Suppressor macrophage (primary cell): ENCODE measurements at places on chromosomes 3 and 15.

GRCh38 chr3:159667261-159667660 lies 321.4 kb upstream of the IL12A start:
- DNase-seq = no peak

DNA sequence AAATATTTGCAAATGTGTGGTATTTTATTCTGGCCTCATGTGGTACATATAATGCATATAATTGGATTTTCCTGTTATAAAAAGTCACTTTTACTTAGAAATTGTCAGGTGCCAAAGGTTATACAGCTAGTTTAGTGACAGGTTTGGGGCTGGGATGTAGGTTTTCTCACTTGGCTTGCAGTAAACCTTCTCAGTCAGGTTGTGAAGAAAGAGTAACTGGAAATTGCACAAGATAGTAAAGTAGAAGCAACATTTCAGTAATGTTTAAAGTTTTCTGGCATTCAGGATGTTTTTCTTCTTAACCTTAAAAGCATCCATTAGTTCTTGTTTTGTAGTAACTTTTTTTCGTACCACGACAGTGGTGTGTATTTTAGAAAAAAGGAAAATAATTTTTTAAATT lies 53.9 kb downstream of the MEF2A start:
- peak; percentile 25 for DNase-seq

- DNase-seq = peak; percentile 20
Measured at GRCh38 chr3:128232376-128233178, 79.3 kb downstream of the EEFSEC start.

DNA sequence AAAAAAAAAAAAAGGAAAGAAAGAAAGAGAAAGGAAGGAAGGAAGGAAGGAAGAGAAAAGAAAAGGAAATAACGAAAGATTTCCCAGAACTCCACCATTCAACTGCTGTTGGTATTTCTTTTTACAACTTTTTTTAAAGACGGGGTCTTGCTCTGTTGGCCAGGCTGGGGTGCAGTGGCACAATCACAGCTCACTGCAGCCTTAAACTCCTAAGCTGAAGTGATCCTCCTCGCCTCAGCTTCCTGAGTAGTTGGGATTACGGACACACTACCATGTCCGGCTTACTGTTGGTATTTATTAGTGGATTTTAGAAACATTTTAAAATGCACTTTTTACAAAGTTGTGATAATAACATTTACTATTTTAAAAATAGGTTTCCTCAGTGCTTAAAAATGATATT lies 15.0 kb upstream of the USP3 start:
- no peak for DNase-seq

DNA sequence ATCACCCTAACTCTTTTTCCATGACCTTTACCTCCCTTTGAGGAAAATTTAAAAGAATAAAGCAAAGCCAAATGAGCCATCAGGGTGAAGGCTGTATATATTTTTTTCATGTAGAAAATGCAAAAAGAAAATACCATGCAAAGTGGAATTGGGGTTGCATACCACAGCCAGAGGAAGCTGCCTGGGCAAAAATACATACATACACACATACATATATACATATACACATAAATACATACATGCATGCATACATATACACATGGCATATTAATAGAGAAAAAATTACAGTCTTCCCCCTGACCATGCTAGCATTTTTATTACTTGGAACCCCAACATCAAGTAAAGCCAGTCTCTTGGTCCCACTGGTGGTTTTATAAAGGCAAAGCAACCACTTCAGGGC lies 63.7 kb upstream of the TMCO5A start:
- DNase-seq = no peak

DNA sequence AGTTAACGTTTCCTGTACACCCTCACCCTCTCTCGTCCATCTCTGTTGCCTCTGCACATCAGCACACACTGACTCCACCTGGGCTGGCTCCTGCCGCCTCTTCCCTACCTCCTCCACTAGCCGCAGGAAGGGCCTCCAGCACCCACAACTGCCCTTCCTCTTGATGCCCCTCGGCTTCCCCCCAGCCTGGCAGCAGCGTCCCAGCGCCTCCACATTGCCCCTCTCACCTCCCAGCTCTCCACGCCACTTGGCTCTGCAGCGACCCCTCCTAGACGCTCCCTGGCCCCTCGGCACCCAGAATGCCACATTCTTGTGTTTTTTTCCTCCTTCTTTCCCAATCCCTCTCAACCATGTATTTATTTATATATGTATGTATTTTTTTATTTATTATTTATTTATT lies 73.6 kb downstream of the ST8SIA2 start:
- DNase-seq = no peak

GRCh38 chr15:74365598-74366445 lies 1.6 kb downstream of the CYP11A1 start:
- peak; percentile 33 for DNase-seq

DNA sequence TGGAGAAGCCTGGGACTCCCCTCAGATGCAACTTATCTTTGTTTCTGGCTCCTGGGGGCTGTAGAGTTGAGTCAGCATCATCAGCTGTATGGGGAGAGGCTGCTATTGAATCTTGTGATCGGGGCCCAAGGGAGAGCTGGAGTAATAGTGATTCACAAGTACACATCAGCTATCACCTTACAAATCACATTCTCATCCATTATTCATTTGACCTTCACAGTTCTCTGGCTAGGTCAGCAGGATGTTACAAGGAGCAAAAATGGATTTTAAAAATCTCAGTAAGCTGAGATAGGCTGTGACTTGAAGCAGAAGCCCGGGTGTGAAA lies 175.0 kb downstream of the OPA1 start:
- DNase-seq = no peak

DNA sequence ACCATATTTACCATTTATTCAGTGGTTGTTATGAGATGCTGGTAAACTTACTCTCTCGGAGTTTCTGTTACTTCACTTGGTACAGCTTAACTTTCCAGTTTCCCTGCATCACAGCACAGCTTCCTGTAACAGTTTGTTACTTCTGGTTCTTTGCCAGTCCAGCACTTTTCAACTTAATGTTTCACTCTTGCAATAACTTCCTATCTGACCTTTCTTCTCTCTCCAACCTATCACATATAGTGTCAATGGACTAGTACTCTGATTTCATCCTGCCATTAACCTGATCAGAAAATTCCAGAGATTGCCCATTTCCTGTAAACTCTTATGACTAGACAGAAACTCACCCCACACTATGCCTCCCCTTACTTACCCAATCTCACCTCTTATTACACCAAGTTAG lies 3.9 kb upstream of the ATP11B start:
- DNase-seq = peak; percentile 37

- peak; percentile 97 for DNase-seq
Measured at GRCh38 chr3:127754411-127755304, 67.7 kb downstream of the MGLL start.

- DNase-seq = no peak
Measured at GRCh38 chr3:136105044-136105443, 91.1 kb downstream of the MSL2 start.

DNA sequence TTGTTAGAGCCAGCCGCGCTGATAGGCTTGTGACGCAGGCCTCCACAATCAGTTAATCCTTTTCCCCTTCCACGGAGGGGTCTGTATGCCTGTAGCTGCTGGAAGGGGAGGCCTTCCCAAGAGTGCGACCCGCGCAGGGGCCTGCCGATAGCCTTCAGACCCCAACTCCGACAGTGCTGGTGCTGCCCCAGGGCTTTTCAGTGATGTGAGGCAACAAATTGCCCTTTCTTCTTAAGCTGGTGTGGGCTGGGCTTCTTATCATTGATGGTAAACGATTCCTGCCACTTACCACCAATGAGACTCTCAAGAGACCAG lies 143.4 kb downstream of the CHSY1 start:
- no peak for DNase-seq

DNA sequence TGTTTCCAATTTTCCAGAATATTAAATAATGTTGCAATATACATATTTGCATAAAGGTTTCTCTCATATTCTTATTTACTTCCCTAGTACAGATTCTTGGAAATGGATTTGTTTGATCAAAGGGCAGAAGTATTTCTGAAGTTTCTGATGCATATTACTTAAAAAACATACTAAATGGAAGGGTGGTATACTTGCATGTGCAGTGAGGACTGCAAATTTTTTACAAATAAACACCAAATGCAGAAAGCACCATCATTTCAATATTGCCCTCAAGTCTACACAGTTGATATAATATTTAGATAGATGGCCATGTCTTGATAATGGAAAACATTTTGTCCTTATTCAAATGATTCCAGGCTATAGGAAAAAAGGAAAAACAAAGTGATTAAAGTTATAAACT lies 12.3 kb downstream of the TM4SF18 start:
- no peak for DNase-seq

DNA sequence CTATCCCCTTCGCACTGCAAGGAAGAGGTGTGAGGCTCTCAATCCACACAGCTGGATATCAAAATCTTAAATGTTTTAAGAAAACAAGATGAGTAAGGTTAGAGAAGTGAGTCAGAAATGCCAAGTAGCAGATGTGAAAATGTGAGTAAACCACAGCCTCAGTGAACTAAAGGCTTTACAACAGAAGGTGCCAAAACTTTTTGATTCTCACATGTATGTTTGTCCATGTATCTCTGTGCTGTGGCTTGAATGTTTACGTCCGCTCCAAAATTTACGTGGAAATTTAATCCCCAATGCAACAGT lies 126.8 kb upstream of the PFN2 start:
- no peak for DNase-seq

- DNase-seq = no peak
Measured at GRCh38 chr3:11733914-11734313, 90.2 kb upstream of the VGLL4 start.

GRCh38 chr15:90750186-90750585 lies 33.0 kb downstream of the BLM start:
- peak; percentile 26 for DNase-seq
